ENCODE measurements at places on chromosomes 7 and 10. TPM values are rescaled to one million over a fixed set of nuclear protein-coding genes. Genes with fewer than 3 reads are reported as not detected.

The MBL2 gene
- not detected for total RNA-seq

DNA sequence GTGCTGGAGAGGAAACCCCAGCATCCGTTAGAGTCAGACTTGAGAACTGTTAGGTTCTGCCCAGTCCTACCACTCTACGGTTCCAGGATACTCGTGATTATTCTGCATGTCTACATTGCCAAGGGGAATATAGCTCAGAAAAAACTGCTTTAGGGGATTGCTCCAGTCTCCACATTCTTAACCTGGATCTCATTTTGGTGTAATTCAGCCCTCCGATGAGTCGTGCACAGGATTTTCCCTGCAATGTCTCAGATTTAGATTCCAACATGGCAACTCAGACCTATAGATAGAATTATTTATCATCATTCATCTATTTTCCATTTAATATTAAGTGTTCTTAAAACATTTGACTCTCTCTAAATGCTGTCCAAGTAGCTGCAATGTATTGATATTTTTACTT is 121.1 kb upstream of the ZEB1 start:
- no peak for DNase-seq
- H3K27ac ChIP-seq: no peak overlapping the region
- no peaks in the 10 kb centered on the region for H3K27me3 ChIP-seq
- H3K4me1 ChIP-seq: no peaks in the 10 kb centered on the region
- no peak overlapping the region for H3K4me3 ChIP-seq

GRCh38 chr10:6461961-6462360 is 118.1 kb downstream of the PRKCQ start:
- H3K4me1 ChIP-seq: no peaks in the 10 kb centered on the region
- H3K27ac ChIP-seq: no peak overlapping the region

GRCh38 chr7:112132051-112132694 is 74.0 kb downstream of the DOCK4 start:
- H3K36me3 ChIP-seq: no peaks in the 10 kb centered on the region
- no peak for DNase-seq
- H3K4me3 ChIP-seq: no peak overlapping the region
